ENCODE measurements at places on chromosomes 5 and 9.

- DNase-seq, result peak; percentile 94
Observed at GRCh38 chr5:34584165-34584564, 72.0 kb upstream of the RAI14 start.

GRCh38 chr5:2187687-2188086 is 305.0 kb upstream of the IRX4 start:
- DNase-seq, result no peak

DNA sequence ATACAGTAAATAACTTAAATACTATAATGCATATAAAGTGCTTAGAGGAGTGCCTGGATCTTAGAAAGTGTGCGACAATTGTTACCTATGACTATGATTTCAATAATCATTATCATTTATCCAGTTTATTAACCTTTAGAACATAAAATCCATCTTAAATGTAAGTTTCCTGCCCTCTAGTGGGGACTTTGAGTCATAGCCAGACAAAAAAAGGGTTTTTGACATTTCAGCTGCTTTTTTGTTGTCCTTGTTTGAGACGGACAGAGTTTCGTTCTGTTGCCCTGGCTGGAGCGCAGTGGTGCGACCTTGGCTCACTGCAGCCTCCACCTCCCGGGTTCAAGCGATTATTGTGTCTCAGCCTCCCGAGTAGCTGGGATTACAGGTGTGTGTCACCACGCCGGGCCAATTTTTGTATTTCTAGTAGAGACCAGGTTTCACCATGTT is 9.7 kb upstream of the C9orf152 start:
- DNase-seq, result peak; percentile 67

DNA sequence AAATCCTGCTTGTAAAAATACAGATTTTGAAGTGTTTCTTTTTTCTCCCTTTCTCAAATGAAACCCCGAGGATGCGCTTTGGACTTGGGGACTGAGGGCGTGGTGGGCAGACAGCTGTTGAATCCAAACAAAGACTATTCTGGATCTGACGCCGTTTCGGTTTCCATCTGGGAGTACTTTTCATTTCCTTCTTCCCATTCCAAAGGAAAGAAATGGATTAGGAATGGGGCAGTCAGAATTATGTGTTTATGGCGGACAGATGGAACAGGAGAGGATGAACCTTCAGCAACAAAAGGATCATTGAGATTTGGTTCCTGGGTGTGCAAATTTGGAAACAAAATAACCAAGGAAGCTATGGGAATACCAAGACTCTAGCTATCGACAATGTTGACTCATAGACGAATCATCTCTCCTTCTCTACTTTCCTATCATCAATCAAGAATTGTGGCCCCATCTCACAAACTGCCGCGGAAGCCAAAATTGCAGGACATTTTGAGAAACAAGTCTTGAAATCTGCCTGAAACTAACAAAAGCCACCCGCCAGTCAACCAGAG is 300.6 kb downstream of the PARP8 start:
- no peak for DNase-seq

GRCh38 chr5:140554454-140554853 is 2.8 kb downstream of the SRA1 start:
- no peak for DNase-seq

- no peak for DNase-seq
Observed at GRCh38 chr9:87531370-87532295, 34.0 kb downstream of the DAPK1 start.

- DNase-seq, result no peak
Observed at GRCh38 chr9:27073841-27074728, 34.9 kb upstream of the TEK start.

GRCh38 chr9:129725795-129726251 is 27.0 kb downstream of the PTGES start:
- DNase-seq, result no peak

DNA sequence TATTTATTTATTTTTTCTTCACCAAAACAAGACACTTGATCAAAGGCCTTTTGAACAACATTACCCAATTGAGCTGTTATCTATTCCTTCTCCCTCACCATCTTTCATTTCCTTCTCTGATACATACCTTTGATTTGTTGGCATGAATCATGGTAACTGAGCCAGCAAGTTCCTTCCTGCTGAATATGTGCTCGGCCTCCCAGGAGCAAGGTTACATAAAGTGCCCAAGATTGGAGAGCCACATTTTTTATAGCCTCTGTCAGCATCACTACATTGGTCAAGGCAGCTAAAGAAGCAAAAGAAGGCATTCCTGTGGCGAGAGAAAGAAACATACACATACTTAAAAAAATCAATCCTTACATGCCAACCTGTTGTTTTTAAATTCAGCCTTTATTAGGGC is 369.6 kb downstream of the CYLC2 start:
- no peak for DNase-seq

DNA sequence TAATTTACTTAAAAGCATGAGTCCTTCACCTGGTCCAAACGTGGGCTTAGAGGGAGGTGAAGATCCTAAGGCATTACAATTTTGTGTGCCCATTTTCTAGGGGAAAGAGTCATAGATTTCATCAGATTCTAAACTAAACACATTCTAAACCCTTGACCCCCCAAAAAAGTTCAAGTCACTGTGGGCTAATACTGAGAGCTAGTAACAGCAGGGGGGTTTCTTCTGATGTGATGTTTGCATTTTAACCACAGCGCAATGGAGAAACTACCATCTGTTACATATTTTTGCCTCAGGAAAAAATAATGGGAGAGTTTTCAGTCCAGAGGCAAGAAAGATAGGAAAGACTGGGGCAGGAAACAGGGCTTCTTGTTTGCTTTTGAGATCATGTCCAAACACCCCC is 110.8 kb upstream of the SLC1A3 start:
- peak; percentile 7 for DNase-seq

- peak; percentile 87 for DNase-seq
Observed at GRCh38 chr5:31815376-31815775, 176.4 kb downstream of the PDZD2 start.

DNA sequence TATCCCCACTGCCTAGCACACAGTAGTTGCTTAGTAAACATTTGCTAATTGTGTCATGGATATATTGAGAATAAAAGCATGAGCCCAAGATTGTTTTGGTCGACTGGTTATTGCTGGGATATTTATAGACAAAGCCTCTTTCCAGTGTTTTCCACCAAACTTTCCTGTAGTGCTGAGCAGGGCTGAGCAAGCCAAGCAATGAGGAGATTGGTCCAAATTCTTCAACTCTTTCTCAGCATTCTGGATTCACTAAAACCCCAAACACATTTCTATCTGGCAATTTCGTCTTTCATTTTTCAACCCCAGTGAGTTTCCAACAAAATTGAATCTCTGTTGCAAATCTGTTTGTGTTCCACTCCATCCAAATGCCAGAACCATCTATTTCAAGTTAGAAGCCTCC is 31.9 kb upstream of the TARS1 start:
- no peak for DNase-seq

- DNase-seq, result no peak
Observed at GRCh38 chr5:9466697-9467096, 79.2 kb downstream of the SEMA5A start.

DNA sequence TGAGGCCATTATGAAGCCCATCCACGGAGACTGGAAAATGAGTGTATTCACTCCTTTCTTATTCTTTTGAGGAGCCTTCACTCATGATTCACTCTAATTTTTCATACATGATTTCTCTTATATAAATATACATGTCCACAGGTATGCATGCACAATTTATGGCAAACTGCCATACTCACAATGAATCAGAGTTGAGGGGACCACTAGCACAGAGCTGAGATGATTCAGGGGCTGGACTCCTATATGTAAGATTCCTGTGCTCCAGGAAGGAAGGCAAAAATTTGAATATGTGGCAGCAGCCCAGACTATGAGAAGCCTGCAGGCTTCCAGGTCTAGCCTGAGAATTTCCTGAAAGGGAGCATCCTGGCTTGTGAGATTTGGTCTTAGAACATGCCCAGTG is 484.6 kb downstream of the PRELID2 start:
- DNase-seq, result no peak

GRCh38 chr9:77661566-77662085 is 13.5 kb upstream of the GNA14 start:
- no peak for DNase-seq

DNA sequence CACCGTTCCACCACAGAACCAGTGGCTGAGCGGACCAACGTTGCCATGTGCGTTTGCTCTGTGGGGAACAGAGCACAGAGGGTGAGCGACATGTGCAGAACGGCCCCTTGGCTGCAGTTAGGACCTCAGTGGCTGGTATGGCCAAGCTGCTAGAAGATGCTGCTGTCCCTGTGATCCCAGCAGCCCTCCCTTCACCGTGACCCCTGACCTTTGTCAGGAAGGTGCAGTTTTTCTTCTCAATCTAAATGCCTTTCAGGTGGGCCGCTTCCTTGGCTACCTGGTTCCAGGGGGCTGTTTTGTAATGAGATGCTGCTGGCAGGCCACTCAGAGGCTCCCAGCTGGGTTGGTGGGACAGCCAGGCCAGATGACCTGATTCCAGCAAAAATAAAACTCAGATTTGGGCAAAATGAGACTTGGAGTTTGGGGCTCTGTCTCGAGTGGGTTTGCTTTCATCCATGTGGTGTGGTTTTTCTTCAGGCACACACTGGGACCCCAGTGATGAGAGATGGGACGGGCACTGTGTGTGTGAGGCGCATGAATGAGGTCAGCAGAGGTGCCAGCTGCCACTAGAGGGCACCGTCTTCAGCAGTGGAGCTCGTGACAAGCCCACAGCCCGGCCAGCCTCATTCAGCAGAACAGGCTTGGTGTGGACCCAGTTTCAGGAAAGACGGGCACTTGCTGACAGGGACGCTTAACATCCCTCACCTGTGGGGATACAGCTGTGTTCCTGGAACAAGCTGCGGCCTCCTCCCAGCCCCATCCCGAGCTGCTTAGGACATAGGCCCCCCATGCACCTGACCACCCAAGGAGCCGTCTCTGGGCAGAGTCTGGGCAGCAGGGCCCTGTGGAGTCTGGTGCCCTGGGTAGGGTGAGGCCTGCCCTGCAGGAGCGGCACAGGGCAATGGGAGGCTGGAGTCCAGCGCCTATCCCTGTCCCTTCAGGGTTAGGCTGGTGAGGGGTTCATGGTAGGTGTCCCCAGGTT is 4.1 kb downstream of the MRPS2 start:
- DNase-seq, result peak; percentile 52

GRCh38 chr9:14520341-14520740 is 172.9 kb downstream of the ZDHHC21 start:
- DNase-seq, result no peak

GRCh38 chr5:10049858-10050455 is 199.7 kb downstream of the ATPSCKMT start:
- no peak for DNase-seq

DNA sequence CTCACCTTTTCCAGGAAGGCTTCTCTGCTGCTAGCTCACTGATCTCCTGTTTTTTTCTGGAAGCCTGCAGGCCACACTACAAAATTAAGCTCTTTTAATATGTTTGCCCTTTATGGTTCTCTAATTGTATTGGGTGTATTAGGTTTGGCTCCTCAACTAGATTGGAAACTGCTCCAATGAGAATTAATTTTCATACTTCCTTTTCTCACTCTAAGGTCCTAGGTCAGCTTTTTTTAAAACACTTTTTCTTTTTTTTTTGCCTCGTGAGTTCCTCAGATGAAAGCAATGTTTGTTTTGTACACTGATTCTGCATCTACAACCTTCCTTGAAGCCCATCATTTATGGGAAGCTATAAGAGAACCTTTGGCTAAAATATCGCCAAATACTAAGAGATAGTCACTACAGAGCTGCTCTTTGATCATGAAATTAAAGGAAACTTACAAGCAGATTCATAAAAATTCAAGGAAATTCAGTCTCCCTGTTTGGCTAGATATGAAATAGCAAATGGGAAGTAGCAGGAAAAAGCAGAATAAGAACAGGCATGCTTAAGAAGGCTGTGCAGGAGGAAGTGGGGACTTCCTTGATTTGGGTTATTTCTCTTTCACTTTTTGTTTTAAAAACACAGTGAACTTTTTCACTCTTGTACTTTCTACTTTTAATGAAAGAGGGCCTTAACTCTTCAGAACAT is 55.2 kb upstream of the FYB1 start:
- no peak for DNase-seq

- no peak for DNase-seq
Observed at GRCh38 chr5:13201022-13201421, 743.5 kb downstream of the DNAH5 start.

DNA sequence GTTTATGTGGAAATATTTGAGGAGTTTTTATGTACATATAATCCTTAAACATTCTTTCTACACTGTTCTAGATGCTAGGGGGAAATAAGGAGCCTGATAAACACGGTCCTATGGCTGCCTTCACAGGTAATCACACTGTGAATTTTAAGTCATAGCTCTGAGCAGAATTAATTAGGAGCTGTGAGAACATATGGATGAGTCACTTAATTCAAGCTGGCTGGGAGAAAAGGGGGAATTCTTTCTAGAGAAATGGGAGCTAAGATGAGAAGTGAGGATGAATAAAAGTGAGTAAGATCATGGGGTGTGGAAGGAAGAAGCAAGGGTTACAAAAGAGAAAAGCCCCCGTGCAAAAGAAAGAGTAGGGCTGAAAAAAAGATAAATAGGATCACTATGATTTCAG is 290.8 kb downstream of the DNAH5 start:
- no peak for DNase-seq

DNA sequence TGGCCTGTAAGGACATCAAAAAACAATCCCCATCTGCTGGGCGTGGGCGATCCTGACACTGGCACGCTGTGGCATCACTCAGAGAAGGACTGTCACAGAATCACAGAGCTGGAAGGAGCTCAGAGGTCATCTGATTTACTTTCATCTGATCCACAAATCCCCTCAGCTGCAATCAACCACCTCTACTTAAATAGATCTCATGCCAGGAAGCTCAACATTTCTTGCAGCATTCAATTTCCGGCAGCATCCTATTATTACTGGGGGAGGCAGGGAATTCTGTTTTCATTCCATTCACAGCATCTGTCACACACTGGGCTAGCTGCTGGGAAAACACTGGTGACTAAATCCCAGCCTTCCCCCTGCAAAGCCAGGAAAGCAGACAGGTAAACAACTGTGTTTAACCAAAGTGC is 38.3 kb downstream of the RETREG1 start:
- peak; percentile 62 for DNase-seq

- DNase-seq, result no peak
Observed at GRCh38 chr9:100589582-100589981, 11.7 kb downstream of the CAVIN4 start.

GRCh38 chr5:176781054-176781375 is 29.3 kb upstream of the UNC5A start:
- no peak for DNase-seq

GRCh38 chr9:120383611-120383998 is 196.4 kb downstream of the CDK5RAP2 start:
- DNase-seq, result no peak

DNA sequence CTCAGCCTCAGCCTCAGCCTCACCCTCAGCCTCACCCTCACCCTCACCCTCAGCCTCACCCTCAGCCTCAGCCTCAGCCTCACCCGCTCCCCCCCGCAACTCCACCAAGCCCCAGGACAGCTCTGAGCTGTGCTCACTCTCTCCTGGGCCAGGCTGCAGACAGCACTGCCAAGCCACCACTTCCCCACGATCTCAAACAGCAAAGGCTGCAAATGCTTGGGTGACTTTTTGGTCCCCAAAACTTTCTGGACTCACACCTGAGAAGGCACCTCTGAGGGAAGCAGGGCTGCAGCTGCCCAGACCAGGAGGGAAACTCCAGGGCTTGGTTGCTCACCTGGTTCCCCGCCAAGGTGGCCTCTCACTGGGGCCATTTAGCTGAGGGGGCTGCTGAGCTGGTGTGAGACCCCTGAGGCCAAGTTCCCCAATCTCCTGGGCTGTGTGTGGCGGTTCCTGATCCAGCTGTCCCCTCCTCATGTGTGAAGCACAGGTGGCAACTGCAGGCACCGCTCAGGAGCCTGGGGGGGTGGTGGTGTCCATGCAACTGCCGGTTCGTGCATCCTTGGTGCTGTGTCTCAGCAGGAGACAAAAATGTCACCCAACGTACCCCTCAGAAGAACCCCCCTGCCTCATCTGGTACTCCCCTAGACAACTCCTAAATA is 17.8 kb downstream of the MRPL36 start:
- no peak for DNase-seq

GRCh38 chr9:135769489-135770202 is 67.7 kb downstream of the KCNT1 start:
- DNase-seq, result no peak

Measured in NCI-H2171 treated with DMSO at 0.1 percent for 48 hours (cell line).